ENCODE measurements at places on chromosomes 7 and 10.

GRCh38 chr7:75058406-75058805 lies 15.2 kb downstream of the RCC1L start:
- no peak for DNase-seq

GRCh38 chr7:104906556-104906955 lies 107.4 kb upstream of the KMT2E start:
- no peak for DNase-seq

DNA sequence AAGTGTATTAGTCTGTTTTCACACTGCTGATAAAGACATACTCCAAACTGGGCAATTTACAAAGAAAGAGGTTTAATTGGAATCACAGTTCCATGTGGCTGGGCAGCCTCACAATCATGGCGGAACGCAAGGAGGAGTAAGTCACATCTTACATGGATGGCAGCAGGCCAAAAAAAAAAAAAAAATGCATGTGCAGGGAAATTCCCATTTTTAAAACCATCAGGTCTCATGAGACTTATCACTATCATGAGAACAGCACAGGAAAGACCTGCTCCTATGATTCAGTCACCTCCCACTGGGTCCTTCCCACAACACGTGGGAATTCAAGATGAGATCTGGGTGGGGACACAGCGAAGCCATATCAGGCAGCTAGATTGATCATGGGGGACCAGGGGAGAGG lies 136.8 kb downstream of the EXOC4 start:
- no peak for DNase-seq

DNA sequence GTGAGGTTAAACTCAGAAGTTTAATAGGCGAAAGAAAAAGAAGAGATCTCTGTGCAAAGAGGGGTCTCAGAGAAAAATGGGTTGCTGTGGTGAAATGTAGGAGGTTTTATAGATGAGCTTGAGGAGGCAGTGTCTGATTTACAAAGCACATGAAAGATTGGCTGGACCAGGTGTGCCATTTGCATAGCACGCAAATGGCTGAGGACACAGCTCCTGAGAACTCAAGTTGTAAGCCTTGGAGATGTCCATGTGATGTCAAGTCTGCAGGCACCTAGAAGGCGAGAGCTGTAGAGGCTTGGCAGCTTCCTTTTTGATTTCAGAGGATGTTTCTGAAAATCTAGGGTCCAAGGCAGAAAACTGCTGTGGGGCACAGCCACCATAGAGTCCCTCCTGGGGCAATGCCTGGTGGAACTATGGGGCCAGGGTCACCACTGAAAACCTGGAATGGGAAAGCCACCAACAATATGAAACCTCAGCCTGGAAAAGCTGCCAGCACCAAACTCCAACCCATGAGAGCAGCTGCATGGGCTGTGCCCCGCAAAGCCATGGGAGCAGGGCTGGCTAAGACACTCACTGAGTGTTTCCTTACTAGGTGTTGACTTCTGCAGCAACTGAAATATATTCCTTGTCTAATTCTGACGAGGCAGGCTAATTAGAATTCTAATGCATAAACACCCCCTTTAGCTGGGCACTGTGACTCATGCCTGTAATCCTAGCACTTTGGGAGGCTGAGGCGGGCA lies 96.9 kb upstream of the TNS3 start:
- DNase-seq: no peak

GRCh38 chr10:72245949-72246525 lies 27.7 kb upstream of the DDIT4 start:
- DNase-seq: no peak

DNA sequence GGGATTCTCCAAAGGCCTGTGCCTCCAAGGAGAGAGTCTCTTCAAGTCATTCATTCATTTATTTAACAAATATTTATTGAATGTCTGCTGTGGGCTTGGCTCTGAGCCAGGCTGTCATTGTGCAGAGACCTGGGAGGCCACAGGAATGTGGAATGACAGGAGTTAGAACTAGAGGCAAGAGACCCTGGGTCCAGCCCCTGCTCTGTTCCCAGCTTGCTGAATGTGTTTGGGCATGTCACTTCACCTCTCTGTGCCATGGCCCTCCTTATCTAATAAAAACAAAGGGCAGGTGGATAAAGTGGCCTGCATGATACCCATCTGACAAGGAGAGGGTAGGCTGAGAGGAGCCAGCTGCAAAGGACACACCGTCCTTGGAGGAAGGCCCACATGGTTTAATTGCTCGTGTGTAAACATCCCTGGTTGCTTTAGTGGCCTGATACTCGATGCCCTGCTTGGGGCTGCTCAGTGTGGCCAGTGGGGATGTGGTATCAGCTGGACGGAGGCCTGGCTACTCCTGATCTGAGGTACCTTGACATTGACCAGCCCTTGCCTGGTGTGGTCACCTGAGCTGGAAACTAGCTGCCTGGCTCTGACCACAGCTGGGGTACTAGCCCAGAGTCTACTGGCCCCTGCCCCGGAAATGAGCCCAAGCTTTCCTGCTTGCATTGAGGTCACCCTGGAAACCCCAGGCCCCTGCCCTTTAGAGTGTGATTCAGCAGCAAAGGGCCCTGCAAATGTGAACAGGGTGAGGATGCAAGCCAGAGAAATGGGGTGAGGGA lies 116.2 kb downstream of the CDH23 start:
- no peak for DNase-seq

GRCh38 chr7:2640846-2641316 lies 9.1 kb downstream of the TTYH3 start:
- no peak for DNase-seq

- no peak for DNase-seq
Measured at GRCh38 chr7:33731912-33732311, 173.4 kb upstream of the BMPER start.

GRCh38 chr7:83365746-83366145 lies 203.1 kb upstream of the PCLO start:
- DNase-seq: no peak

GRCh38 chr7:114864278-114864677 lies 57.6 kb upstream of the MDFIC start:
- no peak for DNase-seq

DNA sequence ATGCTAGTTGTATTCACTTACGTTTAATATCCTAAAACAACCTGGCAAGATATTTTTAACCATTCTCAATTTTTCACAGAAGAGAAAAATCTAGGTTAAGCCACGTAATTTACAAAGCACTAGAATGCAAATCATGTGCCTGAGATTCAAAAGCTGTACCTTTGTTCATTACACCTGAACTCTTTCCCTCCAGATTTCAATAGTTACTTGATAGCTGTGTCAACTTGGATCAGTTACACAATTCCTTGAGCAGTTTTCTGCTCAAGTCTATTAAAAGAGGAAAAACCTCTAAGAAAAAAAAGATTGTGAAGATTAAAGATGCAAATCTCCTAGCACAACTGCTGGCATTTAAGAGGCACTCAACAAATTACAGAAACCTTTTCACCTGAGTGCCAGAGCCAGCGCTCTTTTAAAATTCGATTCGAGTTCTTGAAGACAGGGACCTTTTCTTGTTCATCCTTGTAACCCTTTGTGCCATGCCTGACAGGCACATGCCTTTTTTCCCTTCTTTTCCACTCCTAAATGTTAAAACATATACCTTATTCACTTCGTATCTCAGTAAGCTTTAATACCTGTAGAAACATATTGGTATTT lies 886 bp downstream of the NSUN6 start:
- DNase-seq: no peak

DNA sequence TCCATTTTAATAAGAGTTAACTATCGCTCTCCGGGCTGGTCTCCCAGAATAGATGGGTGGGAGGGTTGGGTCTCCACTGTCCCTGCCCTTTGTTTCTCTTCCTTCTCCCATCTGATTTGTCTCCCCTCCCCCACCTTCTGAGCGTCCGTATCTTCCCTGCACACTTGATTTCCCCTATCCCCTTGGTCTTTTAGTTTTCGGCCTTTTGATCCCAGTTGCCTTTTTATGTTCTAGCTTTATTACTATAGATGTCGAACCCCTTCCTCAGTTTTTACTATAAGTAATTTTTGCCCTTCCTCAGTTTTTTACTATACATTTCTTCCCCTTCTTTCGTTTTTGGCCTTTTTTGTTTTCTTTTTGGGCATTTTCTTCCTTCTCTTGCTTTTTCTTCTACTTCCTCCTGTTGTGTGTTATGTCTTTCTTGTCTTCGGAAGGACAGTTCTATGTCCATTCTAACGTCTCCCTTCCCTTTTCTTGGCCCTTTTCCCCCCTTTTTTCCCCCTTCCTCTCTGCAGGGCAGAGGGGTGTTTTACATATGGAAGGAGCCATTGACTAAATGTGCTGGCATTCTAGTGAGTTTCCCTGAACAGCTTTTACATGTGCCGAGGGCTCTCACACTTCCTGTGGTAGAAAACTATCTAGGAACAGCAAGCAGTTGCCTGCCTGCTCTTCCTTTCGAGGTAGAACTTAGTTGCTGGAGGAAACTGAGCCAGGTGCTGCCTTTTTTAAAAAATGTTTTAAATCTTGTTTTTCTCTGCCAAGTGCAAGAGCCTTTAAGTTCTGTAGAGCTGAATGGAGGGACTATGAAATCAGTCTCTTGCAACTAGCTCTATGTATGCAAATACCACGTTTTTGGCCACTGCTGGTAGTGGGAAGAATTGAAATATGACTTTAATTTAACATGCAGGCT lies 2.8 kb downstream of the TET1 start:
- DNase-seq: no peak

Measured in activated gamma-delta T cell treated with Interleukin-2 at 50 U/mL for 16 hours (primary cell).